ENCODE measurements at places on chromosomes 12 and 14.
A peak's percentile ranks its signal among the peaks of the same experiment; 100 is the strongest.

GRCh38 chr12:76529226-76529918, 30.2 kb downstream of the OSBPL8 start:
- no peak for DNase-seq

DNA sequence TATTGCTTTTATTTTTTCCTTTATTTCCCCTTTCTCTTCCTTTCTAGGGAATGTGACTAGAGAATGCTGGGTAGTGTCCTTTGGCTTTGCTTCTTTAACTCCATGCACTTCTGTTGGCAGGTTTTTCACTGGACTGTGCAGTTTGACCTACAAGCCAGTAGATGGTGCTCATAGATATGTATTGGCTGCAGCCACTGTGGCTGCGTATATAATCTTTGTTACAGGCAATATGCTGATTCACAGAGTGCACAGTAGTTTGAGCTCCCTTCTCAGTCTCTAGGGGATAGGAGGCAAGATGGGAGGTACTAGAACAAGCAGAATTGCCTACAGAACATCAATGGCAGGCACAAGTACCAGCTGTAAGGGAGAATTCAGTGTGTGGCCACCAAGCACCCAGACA, 503.5 kb downstream of the LRFN5 start:
- no peak for DNase-seq

DNA sequence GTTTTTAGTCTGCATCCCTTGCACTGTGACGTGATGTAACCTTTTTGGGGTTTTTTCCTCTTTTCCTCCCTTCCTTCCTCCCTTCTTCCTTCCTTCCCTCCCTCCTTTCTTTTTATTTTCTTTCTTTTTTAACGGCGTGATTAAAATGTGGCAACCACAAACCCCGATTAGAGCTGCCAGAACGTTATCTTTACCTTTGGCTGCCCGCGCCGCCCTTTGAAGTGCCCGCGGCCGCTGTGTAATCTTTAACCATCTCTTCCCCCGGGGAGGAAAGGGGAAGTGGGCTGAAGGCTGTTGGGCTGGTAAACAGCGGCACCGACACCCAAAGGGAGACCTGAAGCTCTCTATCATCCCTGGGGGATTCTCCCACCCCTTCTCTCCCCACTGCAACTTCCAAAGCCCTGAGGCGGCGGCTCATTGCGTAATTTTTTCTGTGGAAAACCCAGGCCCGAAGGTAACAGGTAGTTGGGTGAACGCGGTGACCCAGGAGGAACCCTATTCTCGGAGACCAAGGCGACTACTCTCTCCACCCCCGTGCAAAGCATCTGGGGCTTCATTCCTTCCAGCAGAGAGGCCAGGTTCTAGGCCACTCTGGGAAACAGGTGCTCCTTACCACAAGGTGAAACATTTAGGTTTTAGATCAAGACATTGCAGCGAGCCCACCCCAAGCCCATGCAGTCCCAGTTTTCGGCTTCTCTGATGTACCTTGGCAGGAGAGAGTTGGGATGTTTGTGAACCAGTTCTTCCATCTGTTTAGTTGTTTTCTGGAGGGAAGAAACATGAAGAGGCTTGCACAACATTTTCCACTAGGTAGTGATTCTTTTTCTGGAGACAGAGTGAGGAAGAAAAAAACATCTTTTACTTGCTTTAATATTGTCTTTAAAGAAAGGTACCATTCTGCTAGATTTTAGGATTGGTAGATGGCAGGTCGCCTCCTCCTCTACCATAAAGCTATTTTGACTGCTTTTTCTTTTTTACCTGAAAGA, 1.5 kb downstream of the LGR5 start:
- no peak for DNase-seq

GRCh38 chr12:105342464-105342863, 12.0 kb downstream of the C12orf75 start:
- no peak for DNase-seq

DNA sequence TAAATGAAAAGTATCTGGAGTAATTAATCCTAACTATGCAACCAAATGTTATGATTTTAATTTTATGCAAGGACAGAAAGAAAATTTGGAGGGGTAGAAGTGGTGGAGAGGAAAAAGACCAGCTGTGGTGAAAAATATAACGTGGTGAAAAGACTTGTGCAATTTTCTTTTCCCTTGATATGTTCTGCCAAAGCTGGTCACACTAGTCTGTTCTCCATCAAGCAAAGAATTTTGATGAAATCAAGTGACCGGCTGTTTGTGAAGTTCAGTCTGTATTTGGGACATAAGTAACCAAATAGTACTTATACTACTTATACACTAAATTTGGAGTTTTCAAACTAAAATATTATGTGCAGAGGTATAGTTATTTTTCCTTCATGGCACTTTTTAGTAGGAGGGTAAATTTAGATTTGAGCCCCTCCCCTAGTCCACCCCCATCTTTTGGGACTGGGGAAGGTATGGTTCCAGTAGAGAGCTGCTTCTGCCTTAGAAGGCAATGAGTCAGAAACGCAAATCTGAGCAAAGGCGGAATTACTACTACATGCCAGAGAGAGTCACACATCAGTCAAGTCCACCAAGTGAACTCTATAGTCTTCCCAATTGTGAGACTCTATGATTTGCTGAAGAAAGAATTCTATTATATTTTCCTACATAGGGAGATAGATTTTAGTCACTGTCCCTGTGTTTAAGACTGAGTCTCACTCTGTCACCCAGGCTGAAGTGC, 229.7 kb downstream of the SLC25A21 start:
- no peak for DNase-seq

- no peak for DNase-seq
Measured at GRCh38 chr14:68807987-68808386, 15.1 kb upstream of the ZFP36L1 start.

DNA sequence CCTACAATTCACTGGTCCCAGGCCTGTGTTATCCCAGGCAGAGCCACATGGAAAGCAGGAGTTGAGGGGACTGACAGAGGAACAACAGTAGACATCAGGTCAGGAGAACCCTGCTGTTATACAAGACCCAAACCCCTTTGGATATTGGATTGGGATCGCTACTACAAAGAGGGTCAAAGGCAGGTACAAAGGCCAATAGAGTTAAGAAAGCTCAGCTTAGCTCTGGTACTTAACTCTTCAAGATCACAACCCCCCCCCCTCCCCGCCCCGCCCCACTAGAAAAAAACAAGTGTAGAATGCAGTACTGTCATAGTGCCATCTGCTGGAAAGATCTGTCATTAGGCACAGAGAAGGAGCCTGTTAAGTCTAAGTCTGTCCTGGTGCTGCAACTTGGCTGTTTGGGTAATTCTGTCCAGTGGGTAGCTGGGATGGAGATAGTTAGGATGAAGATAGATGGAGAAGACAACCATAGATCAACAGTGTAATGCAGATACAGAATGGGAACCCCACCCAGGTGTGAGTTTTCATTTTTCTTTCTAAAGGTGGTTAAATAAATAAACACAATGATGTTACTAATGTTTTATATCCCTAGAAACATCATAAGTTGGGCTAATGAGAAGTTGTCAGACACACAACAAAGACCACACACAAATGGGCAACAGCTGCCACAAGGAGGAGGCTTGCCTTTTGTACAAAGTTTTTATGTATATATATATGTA, 17.2 kb downstream of the REM2 start:
- peak; percentile 26 for DNase-seq

DNA sequence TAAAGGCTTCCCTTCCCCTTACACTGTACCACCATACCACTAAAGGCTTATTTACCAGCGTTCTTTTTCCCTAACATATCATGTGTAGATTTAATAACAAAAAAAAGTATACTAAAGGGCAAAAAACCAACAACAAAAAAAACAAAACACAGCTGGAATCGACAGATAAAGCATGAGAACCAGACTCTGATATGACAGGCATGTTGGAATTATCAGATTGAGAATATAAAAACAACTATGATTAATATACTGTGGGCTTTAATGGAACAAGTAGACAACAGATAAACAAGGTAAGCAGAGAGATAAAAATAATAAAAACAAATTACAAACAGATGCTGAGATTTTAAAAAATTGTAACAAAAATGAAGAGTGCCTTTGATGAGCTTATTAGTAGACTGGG, 754.1 kb upstream of the MDGA2 start:
- DNase-seq = no peak

- peak; percentile 60 for DNase-seq
Measured at GRCh38 chr12:79737875-79738718, 47.3 kb upstream of the PAWR start.

- DNase-seq = no peak
Measured at GRCh38 chr12:104870797-104871196, 87.3 kb downstream of the SLC41A2 start.

GRCh38 chr14:101193845-101194372, 290.4 kb upstream of the RTL1 start:
- no peak for DNase-seq

DNA sequence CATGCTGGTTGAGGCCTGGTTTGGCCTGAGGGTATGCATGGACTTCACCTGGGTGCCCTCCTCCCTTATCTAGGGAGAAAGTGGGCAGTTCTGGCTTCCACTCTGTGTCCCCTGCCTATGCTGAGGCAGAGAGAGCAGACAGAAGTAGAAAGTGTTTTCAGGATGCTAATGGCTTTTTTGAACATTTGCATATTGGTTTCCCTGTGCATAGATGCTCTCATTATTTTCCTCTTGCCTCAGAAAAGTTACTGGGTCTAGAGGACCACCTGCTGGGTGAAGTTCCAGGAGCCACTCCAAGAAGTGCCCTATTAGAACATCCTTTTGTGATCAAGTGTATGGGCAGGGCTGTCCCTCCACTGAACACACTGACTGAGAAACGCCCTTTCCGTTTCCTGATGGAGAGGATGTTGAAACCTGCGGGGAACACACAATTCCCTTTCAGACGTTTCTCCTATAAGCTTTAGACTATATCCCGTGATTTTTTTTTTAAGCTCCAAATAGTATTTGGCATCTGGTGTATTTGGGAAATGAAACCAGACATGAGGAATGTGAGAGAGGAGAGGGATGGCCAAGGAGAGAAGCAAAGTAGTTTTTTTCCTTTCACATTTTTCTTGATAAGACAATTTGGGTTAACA, 66.6 kb downstream of the DAAM1 start:
- no peak for DNase-seq

GRCh38 chr12:92253301-92253700, 107.7 kb upstream of the BTG1 start:
- no peak for DNase-seq

GRCh38 chr12:132834181-132834711, 5.6 kb upstream of the GOLGA3 start:
- no peak for DNase-seq

Data from NCI-H1105 (cell line).